ENCODE measurements at places on chromosomes 13 and 19.
A peak's percentile ranks its signal among the peaks of the same experiment; 100 is the strongest.

- DNase-seq = no peak
Observed at GRCh38 chr19:7455600-7456296, 33.1 kb downstream of the PEX11G start.

DNA sequence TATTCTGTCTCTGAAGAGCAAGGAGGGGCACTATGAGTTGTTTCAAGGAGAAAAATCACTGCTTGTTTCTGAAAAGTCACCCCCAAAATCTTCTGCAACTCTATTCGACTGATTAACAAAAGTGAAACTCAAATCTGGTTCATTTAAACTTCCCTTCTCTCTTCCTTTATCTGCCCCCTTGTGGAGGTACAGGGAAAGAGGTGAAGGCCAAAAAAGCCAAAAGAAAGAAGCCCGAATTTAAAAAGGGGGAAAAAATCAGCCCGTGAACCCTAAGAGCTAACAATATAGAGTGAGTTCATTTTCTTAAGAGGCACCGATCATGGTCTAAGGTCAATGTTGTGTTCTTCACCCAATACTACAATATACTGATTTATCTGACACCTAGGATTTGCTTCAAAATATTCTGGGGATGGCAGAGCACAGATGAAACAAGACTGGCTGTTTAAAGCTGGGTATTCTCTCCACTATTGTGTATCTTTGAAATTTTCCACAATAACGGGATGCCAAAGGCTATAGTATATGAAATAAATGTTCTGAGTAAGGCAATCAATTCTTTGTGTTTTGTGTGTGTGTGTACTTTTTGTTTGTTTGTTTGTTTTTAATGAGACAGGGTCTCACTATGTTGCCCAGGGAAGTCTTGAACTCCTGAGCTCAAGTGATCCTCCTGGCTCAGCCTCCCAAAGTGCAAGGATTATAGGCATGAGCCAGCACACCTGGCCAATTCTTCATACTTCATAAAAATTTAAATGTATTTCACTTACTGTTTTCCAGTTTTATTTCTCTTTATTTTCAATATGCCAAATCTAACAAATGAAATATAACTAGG, 55.0 kb upstream of the EEF1AKMT1 start:
- no peak for DNase-seq

DNA sequence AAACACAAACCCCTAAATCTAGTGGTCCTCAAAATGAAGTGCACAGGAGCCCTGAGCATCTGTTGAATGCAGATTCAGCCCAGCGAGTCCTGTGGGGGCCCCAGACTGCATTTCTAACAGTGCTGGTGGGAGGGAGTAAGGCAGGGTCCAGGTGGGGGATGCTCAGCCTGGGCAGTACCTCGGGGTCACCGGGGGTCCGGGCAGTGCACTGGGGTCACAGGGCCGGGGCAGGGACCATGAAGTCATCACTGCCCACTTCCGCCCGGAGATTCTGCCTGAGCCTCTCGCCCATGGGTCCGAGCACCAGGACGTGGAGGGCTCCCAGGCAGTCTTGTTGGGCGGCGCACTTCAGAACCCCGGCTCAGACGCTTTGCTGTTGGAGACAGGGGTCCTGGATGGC, 838 bp upstream of the ATP4B start:
- DNase-seq = no peak

- DNase-seq = no peak
Observed at GRCh38 chr19:23263396-23263795, 13.2 kb upstream of the ZNF724 start.

DNA sequence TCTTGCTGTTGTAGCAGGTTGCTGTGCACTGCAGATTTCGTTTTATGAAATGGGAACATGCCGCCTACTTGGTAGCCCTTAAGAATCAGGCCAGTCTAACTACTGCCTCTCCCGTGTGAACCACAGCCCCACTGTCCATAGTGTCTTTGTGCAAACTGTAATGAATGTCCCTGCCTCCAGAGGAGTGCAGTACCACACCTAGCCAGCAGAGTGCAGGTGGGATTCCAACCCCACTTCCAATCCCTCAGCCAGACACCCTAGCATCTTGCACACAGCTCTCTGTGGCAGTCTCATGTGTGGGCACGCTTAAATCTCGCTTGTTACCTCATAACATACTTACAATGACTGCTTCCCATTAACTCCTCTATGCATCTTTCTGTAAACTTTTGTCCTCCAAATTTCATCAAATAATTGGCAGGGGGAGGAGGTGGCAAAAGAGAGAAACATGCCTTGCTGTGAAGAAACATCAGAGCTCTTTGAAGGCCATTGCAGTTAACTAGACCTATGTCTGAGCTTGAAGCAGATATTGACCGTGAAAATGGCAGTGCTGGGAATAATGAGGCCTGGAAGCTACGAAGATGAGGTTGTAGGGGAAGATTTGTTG, 47.2 kb downstream of the ZAR1L start:
- DNase-seq = no peak

- no peak for DNase-seq
Observed at GRCh38 chr13:105573136-105573535, 962.3 kb downstream of the EFNB2 start.

DNA sequence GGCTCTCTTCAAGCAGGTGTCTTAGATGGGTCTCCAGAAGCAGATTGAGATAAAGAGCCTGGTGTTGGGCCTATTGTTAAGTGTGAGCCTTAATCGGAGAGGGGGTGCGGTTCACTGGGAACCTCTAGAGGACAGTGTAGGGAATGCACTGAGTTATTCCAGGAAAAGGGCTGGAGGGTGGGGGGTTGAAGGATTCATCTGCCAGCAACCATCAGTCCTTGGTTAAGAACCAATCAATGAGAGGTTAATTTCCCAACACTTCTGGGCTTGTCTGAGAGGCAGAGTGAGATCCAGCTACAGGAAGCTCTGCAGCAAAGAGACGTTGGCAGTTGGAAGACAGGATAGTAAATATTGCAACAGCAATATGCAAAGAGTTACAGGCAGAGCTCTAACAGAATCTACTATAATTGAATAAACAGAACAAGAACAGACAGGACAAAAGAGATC, 28.7 kb downstream of the CYP4F2 start:
- no peak for DNase-seq

- peak; percentile 20 for DNase-seq
Observed at GRCh38 chr13:112943309-112944125, 25.5 kb upstream of the MCF2L start.

DNA sequence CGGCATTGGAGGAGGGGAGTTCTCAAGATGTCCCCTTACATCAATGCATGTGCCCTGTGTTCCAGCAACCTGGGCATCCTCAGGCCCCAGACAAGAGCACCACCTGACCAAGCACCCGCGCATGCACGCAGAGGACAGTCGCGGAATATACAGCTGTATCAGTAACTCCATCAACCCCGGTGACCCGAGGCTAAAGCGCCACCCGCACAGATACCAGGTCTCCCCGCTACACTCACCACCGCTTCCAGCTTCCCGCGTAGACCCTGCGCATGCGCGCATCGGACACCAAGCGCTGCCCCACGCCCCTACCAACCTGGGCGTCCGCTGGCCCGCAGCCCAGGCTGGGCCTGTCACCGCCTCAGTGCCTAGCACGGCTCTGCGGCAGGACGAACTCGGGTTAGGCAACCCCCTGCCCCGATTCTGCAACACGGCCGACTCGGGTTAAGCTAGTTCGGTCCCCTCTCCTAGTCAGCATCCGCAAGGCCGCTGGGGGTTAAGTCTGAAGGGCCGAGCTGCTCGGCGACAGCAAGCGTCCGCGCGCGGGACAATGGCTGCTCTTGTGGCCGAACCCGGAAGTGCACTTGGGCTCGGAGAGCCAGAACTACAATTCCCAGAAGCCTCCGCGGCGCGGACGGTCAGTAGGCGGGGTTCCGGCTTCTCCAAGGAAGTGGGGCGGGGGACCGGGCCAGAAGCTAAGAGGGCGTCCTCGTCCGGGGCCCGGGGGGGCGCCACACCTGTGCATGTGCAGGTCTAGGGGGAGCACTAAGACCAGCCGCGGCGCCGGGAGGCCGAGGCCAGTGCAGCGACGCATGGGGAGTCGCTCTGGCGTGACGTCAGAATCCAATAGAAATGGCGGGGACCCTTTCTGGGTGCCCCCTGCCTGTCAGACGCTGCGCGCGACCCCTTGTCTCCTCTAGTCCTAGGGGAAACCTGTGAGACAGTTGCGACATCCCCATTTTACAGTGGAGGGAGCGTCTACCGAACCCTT, at the start of gene ZNF180:
Gene ZNF180, minus strand, starts transcription at position 561 of the 988 bp plus-strand sequence. CDS start 3,188 bp downstream, outside the sequence.
- DNase-seq = peak; percentile 97

- DNase-seq = no peak
Observed at GRCh38 chr13:44601586-44601985, 25.5 kb upstream of the TSC22D1 start.

DNA sequence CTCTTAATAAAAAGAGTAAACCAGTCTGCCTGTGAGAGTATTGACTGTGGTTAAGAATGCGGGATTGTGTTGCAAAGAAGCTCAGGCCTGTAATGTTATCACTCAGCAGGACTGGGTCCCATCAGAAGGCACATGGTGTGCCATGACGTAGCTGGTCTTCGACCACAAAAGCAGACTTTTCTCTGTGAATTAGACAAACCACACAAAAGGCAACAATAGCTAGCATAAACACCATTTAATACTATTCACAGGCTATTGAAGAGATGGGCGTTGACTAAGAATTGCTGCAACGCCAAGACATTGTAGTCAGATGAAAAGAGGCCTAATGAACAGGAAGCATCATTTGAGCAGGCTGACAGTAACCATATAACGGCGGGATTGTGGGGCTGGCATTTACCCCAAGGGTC, 235.6 kb upstream of the SOX21 start:
- DNase-seq = peak; percentile 28

DNA sequence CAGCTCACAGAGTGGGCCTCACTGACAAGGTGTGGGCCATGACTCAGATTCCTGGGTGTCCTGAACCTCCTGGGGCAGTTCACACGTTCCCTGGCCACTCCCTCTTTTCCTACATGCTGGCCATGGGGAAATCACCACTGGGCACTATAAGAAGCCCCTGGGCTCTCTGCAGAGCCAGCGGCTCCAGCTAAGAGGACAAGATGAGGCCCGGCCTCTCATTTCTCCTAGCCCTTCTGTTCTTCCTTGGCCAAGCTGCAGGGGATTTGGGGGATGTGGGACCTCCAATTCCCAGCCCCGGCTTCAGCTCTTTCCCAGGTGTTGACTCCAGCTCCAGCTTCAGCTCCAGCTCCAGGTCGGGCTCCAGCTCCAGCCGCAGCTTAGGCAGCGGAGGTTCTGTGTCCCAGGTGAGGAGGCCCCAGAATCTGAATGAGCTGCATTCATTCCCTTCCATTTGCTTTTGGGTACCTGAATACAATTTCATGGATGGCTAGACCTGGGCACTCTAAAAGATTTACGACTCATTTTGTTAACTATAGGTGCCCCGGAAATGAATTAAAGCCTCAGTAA, at the start of gene OLFM4:
Gene OLFM4, plus strand, starts transcription at position 177 of the 567 bp plus-strand sequence. Its CDS starts 24 bp downstream, at position 201.
- no peak for DNase-seq

DNA sequence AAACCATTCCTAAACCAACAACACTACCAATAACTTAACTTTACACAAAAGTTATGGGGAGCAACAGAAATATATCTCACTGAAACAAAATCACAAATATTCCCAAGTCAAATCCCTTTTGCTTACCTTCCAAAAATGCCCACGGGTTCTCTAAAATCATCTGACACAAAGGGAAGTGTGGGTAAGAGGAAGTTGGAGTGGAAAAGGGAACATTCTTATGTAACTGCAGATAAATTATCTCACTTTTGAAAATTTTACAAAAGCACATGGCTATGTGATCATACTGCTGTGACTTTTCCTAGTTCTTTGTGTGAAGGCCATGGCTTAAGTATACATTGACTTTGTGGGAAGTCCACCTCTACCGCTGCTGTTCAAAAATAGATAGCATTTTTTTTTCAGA, 350.5 kb downstream of the GPC6 start:
- no peak for DNase-seq

DNA sequence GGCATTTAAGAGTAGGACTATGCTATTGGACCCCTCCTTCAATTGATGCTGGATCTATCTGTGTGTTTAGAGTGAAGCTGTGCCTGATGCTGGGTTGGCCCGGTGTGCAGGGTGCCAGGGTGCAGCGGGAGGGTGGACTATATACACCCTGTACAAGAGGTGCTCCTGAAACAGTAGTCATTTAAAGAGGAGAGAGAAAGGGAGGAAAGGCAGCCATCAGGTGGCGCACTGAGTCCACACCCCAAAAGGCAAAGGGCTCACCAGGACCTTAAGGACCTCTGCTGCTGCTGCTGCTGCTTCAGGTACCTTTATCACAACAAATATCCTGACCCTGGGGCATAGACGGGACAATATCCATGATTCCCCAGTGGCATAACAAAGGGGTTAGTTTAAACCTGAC, 39.4 kb downstream of the ZNF136 start:
- DNase-seq = no peak

- no peak for DNase-seq
Observed at GRCh38 chr13:23655321-23655720, 85.1 kb downstream of the TNFRSF19 start.

GRCh38 chr19:36627057-36627456, 21.9 kb downstream of the ZNF382 start:
- DNase-seq = no peak

DNA sequence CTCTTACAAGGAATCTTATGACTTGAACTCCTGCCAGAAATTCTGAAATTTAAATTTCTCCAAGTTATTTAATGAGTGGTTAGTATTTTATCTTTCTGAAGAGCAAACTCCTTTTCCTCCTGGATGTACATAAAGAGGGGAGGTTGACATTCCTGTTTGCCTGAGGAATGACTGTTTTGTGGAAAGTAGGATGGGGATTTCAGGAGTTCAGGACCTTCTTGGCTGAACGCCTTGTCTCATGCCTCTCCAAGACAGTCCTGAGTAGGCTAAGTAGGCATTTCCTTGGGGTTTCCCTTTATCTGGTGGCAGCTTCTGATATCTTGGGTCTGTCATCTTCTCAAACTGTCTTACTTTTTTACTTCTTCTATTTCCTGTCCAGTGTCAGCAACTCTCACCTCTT, 356.6 kb downstream of the TDRD3 start:
- no peak for DNase-seq

- no peak for DNase-seq
Observed at GRCh38 chr13:27158335-27158734, 13.3 kb downstream of the USP12 start.

DNA sequence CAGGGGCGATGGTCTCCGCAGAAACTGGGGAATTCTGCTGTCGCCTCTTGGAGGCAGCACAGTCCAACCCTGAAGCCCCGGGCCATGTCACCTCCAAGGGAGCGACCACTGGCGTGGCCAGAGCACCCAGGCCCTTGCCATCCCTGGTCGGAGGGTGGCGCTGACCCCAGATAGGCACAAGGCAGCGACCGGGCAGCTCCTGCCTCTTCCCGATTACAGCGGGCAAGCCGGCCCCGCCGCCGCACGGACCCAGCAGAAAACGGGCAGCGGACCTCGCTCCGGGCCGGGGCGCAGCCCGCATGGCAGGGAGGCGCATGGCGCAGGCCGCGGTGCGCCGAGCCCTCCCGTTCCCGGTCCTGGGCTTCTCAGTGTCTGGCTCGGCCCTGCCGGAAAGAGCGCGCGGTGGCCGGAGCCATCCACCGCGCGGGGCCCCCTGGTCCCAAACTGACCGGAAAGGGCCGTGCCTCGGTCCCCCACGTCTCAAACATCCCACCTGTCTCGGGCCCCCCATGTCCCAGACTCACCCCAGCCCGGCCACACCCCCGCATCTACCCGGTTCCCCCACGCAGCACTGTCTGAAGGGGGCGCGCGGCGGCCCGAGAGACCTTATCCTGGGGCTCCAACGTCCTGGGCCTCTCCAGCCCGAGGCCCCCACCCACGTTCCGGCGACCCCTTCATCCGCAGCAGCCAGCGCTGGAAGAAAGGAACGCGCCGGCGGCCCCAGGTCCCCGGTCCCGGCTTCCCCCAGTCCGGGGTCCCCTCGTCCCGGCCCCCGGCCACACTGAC, 727 bp downstream of the CERS1 start:
- no peak for DNase-seq

GRCh38 chr19:18279516-18280246, 1.7 kb downstream of the JUND start:
- DNase-seq = peak; percentile 92

- DNase-seq = no peak
Observed at GRCh38 chr13:113374511-113375175, 10.7 kb upstream of the GRTP1 start.

All from NCI-H1436 (cell line).